ENCODE measurements at places on chromosomes 4 and X.

DNA sequence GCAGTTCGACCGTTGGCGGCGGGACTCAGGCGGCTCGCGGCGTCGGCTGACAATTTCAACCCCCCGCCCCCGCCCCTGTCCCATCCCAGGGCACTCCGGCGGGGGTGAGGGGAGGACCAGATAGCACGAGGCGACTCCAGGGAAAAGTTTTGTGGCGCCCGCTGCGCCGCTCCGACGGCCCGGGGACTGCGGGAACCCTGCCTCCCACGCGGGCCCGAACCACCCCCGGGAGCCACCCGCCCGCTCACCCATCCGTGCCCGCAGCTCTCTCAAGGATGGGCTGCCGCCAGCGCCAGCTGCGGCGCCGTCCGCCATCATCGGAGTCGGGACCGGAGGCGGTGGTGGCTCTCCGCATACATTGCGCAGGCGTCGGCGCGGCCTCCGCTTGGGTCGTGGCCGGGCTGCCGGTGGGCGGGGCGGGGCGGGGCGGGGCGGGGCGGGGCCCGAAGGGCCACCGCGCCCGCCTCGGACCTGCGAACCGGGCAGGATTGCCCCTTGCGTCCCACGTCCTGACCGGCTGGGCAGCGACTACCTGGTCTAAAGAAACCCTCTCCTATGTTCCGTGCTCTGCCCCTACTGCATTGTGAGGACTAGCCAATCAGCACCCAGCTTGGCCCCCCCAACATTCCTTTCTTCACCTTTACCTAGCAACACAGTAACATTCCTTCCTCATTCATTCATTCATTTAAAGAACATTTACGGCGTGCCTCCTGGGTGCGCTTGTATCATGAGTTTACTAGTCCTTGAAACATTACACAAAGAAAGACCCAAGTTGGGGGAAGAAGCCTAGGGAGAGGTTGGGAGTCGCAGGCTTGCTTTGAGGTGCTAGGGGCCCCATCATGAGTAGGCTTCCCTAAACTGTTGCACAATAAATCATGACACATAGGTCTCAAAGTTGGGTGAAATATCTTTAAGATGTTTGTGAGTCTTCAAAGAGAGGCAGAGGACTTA, at the start of gene MAP7D3:
MAP7D3 (minus strand) TSS at position 360 of the 951 bp plus-strand sequence; CDS start at position 318, 42 bp downstream.
- DNase-seq: peak; percentile 20

- peak; percentile 3 for DNase-seq
Measured at GRCh38 chrX:107676559-107677378, 48.5 kb downstream of the PRPS1 start.

GRCh38 chr4:132132433-132132832, 1016.7 kb upstream of the PCDH10 start:
- DNase-seq: no peak

DNA sequence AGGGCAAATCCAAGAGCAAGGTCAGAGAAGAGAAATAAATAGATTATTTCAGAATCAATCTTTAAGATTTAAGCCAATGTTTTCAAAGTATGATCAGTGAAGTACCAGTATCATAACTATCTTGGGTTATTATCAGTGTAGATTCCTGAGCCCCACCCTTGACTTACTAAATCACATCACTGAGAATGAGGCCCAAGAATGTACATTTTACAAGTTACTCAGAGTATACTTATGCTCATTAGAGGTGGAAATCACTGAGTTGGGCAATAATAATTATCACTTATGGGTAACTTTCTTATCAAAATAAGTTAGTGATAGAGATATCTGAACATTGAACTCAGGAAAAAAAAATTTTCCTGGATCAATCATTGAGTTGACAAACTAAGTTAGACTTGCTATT, 121.6 kb upstream of the NOCT start:
- no peak for DNase-seq

GRCh38 chr4:184444953-184445309, 29.4 kb downstream of the IRF2 start:
- DNase-seq: no peak

- DNase-seq: no peak
Measured at GRCh38 chrX:68596871-68597270, 50.6 kb upstream of the STARD8 start.

DNA sequence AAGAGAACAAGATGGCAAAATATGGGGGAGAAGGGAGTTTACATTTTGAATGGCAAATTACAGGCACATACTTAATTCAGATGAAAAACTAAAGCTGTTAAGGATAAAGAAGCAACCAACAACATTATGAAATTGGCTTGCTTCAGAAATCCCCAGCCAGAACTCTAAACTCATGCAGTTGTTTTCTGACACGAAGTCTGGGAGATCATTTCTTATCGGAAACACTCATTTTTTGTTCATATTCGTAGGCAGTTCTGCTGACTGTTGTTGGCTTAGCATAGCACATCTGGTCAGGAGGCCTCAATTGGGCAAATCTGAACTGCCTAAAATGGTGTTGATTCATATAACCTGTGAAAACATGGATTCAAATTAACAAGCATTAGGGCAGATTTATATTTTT, 33.0 kb upstream of the ARHGAP6 start:
- DNase-seq: no peak

GRCh38 chrX:79524642-79525041, 157.5 kb upstream of the ITM2A start:
- DNase-seq: no peak

DNA sequence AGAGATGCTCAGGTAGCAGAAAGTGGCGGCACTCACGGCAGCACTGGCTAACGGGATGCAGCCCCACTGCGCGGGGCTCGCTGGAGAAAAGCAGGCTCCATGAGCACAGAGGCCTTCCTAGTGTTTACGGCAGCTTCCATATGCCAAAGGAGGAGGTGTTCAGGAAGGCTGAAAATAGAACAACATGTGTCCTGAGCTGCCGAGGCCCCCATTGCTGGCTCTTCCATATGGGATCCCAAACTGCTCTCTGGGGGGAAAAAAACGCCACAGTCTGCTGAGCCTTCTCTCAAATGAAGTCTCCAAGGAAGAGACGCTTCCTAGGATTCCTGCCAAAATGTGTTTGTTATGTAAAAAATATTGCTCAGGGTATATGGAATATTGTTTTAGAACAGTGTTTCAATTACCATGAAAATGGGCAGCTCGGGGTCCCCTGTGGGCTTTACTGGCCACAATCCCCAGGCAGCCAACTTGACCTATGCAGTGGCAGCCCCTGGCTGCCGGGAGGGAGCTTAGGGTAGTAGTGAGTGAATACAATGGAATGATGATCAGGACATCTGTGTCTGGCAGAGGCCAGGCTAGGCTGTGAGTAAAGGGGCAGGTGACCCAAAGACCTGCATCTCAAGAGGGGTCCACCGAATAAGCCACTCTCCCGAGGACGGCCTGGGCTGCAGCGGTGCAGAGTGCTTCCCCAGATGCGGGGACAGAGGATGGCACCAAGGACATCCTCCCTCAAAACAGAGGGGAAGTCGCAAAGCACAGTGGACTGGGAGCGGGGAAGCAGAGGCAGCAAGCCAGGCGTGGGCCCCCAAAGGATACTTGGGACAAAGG, 170.1 kb downstream of the AFAP1 start:
- DNase-seq: no peak

- no peak for DNase-seq
Measured at GRCh38 chr4:149311076-149311475, 504.6 kb downstream of the IQCM start.

GRCh38 chr4:81946996-81947395, 426.8 kb downstream of the HNRNPD start:
- no peak for DNase-seq

DNA sequence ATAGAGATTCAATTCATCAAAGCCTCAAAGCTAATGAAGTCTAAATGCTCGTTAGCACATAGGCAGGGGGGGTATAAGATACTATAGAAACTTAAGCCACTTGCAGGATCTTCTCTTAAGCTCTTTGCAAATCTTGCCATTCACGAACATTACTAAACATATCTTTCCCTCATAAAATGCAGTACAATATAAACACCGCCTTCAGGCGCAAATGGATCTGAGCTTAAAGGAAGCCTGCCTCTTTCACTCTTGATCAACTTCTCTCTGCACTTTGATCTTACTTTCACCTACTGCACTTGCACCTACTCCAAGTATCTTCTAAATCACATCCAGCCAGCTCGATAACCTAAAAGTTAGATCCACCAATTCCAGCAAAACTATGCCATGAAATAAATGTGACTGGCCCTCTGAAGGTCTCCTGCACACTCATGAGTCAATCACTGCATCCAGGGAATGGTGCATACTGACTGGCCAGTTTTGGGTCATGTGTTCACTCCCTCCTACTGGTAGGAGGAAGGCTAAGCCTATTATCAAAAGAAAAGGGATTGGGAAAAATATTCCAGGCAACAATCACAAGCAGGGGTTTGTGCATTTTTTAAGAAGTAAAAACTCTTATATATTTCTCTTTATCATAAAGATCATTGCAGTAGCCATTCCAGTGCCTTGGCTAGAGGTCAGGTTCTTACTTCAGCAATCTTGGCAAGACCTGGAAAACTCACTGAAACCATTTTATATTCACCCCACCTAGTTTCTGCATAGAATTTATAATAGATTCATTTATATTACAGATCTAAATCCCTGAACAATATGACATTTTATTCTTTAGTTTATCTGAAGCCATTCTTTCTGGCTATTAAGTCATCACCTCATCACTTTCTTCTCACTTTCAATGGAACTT, 222.0 kb downstream of the PPP3CA start:
- no peak for DNase-seq

- no peak for DNase-seq
Measured at GRCh38 chr4:153451911-153452657, 14.1 kb upstream of the TMEM131L start.

- no peak for DNase-seq
Measured at GRCh38 chrX:11080741-11081305, 30.3 kb upstream of the HCCS start.

DNA sequence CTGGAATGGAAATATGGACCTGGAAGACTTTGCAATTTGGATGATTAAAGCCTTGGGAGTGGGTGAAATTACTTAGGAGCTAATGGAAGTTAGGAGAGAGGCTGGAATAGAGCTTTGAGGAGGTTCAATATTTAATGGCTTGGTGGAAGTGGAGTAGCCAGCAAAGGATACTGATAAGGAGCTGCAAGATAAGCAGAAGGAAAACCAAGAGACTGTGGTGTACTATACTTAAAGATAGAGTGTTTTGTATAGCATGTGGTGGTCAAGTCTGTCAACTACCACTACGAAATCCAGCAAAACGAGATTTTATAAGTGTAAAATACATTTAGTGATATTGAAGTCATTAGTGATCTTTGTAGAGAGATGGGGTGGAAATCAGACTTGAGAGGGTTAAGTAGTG, 54.0 kb upstream of the TMLHE start:
- DNase-seq: no peak

DNA sequence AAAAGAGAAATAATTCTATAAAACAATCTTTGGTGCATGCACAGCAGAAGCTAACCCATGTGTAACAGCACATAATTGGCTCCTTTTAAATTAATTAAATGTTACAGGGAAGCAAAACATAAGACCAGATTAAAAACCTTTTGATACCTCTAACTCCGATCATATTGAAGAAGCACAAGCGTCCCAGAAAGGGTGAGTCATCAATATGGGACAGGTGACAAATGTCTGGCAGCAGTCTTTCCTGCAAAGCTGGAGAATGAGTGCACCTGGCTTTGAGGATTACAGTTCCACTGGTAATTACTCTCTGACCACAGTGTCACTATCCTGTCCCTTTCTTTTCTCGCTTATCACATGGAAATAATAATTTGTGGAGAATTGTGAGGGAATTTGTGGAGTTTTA, 94.6 kb downstream of the FAM9B start:
- no peak for DNase-seq

DNA sequence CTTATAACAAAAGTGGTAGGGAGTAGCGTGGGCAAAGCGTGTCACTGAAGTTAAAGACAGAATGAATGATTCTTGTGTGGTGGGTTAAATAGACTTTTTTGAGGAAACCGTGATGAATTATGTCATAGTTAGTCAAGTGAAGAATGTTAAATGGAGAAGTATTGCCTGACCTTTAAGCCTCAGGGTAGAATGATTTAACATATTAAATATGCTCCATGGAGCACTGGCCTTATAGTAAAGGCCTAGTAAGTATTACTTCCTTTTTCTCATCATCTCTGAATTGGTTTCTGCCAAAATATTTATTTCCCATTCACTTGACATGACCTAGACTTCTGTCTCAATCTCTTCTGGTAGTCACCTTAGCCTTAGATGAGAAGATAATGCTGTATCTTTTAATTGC, 23.7 kb downstream of the MAGEB1 start:
- DNase-seq: no peak

Data from hypothalamus (tissue), 51 donors.